ENCODE measurements at places on chromosomes 5 and 9. TPM values are rescaled to one million over a fixed set of nuclear protein-coding genes. Genes with fewer than 3 reads are reported as not detected.

GRCh38 chr5:35063414-35063813, 15.7 kb upstream of the AGXT2 start:
- no peak overlapping the region for H3K27ac ChIP-seq
- no peak for DNase-seq
- H3K4me1 ChIP-seq: no peaks in the 10 kb centered on the region

GRCh38 chr5:142901476-142902185, 131.5 kb downstream of the ARHGAP26 start:
- no peaks in the 10 kb centered on the region for H3K4me1 ChIP-seq
- no peak for DNase-seq
- H3K27ac ChIP-seq: peak overlapping the region; percentile 31
- H3K4me3 ChIP-seq: no peak overlapping the region

- H3K4me1 ChIP-seq: peaks cover 12% of the 10 kb centered on the region
- H3K4me3 ChIP-seq: no peak overlapping the region
- no peak overlapping the region for H3K27ac ChIP-seq
- no peak for DNase-seq
- H3K27me3 ChIP-seq: no peaks in the 10 kb centered on the region
Observed at GRCh38 chr9:137437691-137438590, 3.2 kb downstream of the ENTPD8 start.

- H3K36me3 ChIP-seq: no peaks in the 10 kb centered on the region
- no peaks in the 10 kb centered on the region for H3K27me3 ChIP-seq
- DNase-seq: no peak
- H3K4me1 ChIP-seq: no peaks in the 10 kb centered on the region
- no peak overlapping the region for H3K27ac ChIP-seq
Observed at GRCh38 chr5:144462577-144462976, 291.9 kb downstream of the KCTD16 start.

DNA sequence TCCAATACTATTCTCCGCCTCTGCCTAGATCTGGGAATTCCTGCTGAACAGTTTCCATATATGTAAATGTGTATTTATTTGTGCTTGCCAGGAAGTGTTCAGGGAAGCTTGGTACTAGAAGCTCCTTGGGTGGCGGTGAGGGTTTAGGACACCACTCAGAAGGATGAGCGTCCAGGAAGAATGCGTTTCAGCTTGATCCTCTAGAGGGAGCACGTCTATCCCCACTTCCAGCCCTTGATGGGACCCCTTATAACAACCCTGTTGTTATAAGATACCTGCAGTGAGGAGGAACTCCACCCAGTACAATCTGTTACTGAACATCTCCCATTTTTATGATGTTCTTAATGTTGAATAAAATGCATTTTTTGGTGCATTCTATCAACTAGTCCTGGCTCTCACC, 88.9 kb downstream of the CYFIP2 start:
- no peaks in the 10 kb centered on the region for H3K36me3 ChIP-seq
- DNase-seq: no peak
- no peaks in the 10 kb centered on the region for H3K27me3 ChIP-seq
- H3K4me1 ChIP-seq: no peaks in the 10 kb centered on the region

GRCh38 chr5:6760686-6761085, 47.5 kb downstream of the TENT4A start:
- H3K4me1 ChIP-seq: no peaks in the 10 kb centered on the region
- no peak for DNase-seq
- H3K36me3 ChIP-seq: no peaks in the 10 kb centered on the region
- no peak overlapping the region for H3K4me3 ChIP-seq

Gene REEP5
- 177 TPM for total RNA-seq

- H3K27me3 ChIP-seq: no peaks in the 10 kb centered on the region
- H3K27ac ChIP-seq: no peak overlapping the region
- no peaks in the 10 kb centered on the region for H3K4me1 ChIP-seq
- no peaks in the 10 kb centered on the region for H3K36me3 ChIP-seq
- DNase-seq: no peak
Observed at GRCh38 chr5:177369645-177370440, 12.1 kb downstream of the RGS14 start.

GRCh38 chr5:149526845-149527590, 24.2 kb downstream of the CSNK1A1 start:
- DNase-seq: no peak
- no peaks in the 10 kb centered on the region for H3K36me3 ChIP-seq
- no peaks in the 10 kb centered on the region for H3K4me1 ChIP-seq

Data from breast epithelium (tissue), 4 donors.